ENCODE measurements at places on chromosomes 12 and 14. TPM values are rescaled to one million over a fixed set of nuclear protein-coding genes. Genes with fewer than 3 reads are reported as not detected.

Gene ARF3
- 56.2 TPM for total RNA-seq

Gene SLC6A15
- total RNA-seq = 0.53 TPM

Gene HOXC6
- total RNA-seq = not detected

Gene PLD4
- total RNA-seq = under 0.01 TPM

Gene RARG
- total RNA-seq = 7.4 TPM

Gene BICD1
- 8.2 TPM for total RNA-seq

Gene LTBR
- total RNA-seq = 33.6 TPM

Gene NRXN3
- total RNA-seq = 0.04 TPM

Gene MYF6
- not detected for total RNA-seq

Gene HCAR3
- not detected for total RNA-seq

Gene RDH16
- total RNA-seq = 0.11 TPM

Gene AQP2
- not detected for total RNA-seq

Gene SLC25A21
- 2.2 TPM for total RNA-seq

Gene CMA1
- not detected for total RNA-seq

Gene IL22
- total RNA-seq = not detected

DNA sequence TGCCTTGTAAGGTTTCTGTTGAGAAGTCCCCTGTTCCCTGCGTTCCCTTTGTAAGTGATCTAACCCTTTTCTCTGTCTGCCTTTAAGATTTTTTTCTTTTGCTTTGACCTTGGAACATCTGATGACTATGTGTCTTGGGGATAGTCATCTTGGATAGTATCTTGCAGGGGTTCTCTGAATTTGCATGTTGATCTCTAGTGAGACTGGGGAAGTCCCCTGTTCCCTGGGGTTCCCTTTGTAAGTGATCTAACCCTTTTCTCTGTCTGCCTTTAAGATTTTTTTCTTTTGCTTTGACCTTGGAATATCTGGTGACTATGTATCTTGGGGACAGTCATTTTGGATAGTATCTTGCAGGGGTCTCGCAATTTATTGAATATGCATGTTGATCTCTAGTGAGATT, 38.2 kb upstream of the TMX1 start:
- no peak for DNase-seq

DNA sequence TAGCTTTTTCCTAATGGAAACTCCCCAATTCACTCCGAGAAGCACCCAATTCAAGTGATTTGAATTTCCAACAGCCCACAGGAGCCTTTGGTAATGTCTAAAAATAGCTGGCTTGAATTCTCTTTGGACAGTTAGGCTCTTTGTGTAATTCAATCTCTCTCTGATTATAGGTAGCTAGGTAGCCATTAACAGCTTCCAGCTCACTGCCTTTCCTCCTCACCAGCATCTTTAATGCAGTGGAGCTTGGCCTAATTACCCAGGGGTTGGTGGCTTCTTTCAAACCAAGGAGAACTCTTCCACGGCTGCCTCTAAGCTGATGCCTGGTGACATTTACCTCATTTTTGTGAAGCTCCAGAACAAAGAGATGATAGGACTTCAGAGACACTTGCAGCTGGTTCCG, 86.4 kb downstream of the WSCD2 start:
- no peak for DNase-seq

- DNase-seq = no peak
Measured at GRCh38 chr14:69107407-69108003, 45.4 kb downstream of the DCAF5 start.

DNA sequence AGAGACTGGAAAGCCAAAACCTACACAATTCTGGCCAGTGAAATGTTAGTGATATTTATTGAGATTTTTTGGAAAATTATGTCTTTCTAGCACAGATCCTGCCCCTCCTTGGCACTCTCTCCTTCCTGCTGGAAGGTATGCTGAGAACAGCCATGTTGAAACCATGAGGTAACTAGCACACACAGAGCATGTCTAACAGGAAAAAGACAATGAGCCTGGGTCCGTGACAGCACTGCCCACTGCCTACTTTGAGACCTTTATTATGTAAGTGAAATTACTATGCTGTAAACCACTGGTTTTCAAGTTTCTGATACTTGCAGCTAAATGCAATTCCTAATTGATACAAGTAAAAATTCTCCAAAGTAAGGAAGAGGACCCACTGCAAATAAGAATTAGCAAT, 81.6 kb upstream of the SINHCAF start:
- DNase-seq = no peak

DNA sequence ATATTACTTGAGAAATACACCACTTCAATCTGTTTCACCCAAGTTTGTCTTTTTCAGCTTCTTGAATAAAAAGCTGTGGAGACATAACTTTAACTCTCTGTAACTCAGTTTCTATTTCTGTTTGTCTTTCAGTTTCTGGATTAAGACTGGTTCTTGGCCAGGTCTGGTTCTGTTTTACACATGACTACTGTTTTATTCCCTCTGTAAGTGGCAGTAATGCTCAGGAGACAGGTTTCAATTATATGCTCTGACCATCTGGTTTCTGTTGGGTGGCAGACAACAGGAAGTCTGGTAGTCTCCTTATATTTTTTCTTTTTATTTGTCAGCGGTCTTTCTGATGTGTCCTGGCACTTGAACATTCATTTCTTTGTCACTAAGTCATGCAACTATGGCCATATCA, 102.9 kb downstream of the RPS29 start:
- DNase-seq = no peak

DNA sequence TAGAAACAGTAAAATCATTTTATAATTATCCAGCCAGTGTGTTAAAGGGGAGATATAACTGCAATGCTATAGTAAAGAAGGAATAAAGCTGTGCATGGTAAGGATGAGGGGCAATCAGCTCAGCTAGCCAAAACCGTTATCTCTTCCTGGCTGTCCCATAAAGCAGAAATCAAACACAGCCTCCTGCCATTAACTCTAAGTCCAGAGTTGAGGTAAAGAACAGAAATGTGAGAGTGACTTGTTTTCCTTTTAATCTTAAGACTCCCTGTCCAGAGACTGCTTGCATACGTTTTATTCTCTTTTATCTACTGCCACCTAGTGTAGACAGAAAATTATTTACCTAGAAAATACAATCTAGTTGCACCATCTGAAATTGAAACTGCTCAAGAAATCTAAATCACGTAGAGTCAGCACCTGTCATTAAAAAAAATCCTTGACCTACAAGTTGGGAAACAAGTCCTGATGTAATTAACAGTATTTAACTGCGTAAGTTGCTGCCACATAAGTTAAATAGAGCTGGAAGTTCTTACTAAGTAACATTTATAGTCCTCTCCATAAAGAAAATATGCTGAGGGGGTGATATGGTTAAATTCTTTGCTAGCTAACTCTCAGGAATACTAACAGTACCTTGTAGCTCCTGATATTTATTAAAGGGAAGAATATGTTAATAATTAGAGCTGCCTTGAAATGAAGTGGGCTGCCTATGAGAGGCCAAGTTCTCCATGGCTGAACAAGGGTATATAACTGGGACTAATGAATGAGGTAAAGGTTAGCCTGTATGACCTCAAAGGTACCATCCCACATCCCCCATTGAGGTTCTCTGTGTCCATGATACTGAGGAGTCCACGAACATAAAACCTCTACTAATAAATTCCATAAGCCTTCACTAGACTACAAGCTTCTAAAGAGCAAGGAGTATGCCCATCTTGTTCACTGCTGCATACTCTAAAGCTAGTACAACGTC, 62.7 kb downstream of the GALNT4 start:
- DNase-seq = peak; percentile 57

GRCh38 chr12:131365821-131366260, 345.0 kb upstream of the SFSWAP start:
- DNase-seq = no peak

GRCh38 chr12:126355346-126355745, 1290.1 kb downstream of the AACS start:
- no peak for DNase-seq

DNA sequence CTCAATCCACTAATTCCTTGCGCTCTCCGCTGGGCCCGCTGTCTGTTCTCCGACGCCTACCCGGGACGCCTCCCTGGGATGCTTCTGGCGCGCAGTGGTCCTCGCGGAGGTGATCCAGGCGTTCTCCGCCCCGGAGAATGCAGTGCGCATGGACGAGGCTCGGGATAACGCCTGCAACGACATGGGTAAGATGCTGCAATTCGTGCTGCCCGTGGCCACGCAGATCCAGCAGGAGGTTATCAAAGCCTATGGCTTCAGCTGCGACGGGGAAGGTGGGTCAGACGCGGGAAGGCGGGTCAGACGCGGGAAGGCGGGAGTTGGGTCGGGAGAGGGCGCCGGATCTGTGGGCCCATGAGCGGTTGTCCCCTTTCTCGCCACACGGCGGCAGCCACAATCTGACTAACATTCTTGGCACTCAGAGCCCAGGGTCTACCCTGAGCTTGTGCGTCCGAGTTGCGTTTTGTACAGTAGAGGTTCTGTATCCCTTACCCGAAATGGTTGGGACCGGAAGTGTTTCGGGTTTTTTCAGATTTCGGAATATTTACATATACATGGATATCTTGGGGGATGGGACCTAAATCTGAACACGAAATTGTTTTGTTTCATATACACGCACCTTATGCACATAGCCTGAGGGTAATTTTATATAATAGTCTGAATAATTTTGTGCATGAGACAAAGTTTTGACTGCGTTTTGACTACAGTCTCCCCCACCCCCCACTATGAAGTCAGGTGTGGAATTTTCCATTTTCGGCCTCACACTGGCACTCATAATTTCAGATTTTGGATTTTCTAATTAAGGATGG, 762 bp downstream of the C12orf57 start:
- peak; percentile 63 for DNase-seq

- no peak for DNase-seq
Measured at GRCh38 chr12:42660968-42661937, 71.7 kb upstream of the PRICKLE1 start.

GRCh38 chr12:115335048-115335447, 651.1 kb upstream of the TBX3 start:
- DNase-seq = no peak

DNA sequence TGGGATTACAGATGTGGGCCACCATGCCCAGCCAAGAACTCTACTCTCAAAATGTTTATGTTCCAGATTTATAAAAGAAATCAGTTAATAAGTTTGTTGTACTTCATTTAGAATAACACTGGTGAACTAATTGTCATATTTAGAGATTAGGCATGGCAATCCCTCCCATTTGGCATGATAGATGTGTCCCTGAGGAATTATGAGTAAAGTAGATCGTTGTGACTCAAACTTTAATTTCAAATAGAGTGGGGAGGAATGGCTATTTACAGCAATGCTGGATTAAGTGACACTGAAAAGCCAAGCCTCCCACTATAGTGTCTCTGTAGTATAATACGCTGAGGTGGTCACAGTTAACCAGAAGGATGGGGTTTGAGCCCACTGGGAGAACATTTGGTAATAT, 39.3 kb upstream of the RTRAF start:
- DNase-seq = no peak

DNA sequence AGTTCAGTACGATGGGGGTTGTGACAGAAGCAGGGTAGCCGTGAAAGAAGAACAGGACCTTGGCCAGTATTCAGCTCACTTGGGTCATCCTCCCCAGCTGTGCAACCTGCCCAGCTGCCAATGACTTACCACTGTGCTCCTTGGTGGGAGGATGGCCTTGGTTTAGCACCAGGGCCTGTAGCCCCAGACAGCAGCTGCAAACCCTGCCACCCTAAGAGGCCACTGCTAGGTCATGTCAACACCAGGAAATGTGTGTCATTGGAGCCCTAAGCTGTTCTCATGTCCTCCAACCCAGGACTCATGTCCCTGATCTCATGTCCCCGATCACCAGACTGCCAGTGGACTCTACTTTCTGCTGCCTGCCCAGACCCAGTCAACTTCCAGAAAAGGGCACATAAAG, 3.0 kb upstream of the CRACR2A start:
- DNase-seq = no peak

DNA sequence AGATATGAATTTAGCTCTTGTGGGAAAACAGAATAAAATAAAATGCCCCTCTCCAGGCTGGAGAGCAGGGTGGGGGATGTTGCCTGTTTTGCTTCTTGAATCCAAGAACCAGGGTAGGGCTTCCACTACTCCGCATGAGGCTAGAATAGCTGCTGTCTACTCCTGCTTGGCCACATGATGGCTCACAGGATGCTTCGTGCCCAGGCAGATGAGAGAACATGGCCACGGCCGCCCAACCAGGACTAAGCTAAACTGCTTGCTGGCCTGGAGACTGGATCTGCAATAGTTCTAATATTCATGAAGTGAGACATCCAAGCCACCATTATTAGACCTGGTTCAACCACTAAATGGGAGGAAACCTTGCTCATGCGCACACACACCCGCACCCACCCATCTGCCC, 122.2 kb upstream of the METAP2 start:
- DNase-seq = no peak

- no peak for DNase-seq
Measured at GRCh38 chr14:105181549-105182295, 610 bp upstream of the NUDT14 start.

GRCh38 chr12:112234303-112234702, 108.9 kb downstream of the TRAFD1 start:
- no peak for DNase-seq

- DNase-seq = no peak
Measured at GRCh38 chr12:119036878-119037825, 55.8 kb downstream of the SRRM4 start.
